ENCODE measurements at places on chromosomes 3 and 15.

- DNase-seq, result no peak
These were observed 42.5 kb upstream of the MME start for GRCh38 chr3:155037508-155038202.

DNA sequence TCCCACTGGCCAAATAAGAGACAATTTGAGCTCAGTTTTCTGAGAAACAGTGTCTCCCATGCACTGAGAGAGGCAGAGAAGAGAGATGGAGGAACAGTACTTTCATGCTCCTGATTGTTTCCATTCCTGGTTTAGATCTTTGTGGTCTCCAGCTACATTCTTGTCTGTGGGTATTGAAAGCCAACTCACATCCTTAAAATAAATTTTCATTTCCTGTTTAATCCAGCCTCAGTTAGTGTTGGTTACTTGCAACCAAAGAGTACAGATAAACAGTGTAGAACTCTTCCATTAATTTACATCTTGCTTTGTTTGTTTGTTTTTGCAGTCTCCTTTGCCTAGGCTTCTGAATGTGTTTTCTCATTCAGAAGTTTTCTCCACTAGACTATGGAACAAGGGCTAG lies 123.7 kb upstream of the CLSTN2 start:
- DNase-seq, result no peak

DNA sequence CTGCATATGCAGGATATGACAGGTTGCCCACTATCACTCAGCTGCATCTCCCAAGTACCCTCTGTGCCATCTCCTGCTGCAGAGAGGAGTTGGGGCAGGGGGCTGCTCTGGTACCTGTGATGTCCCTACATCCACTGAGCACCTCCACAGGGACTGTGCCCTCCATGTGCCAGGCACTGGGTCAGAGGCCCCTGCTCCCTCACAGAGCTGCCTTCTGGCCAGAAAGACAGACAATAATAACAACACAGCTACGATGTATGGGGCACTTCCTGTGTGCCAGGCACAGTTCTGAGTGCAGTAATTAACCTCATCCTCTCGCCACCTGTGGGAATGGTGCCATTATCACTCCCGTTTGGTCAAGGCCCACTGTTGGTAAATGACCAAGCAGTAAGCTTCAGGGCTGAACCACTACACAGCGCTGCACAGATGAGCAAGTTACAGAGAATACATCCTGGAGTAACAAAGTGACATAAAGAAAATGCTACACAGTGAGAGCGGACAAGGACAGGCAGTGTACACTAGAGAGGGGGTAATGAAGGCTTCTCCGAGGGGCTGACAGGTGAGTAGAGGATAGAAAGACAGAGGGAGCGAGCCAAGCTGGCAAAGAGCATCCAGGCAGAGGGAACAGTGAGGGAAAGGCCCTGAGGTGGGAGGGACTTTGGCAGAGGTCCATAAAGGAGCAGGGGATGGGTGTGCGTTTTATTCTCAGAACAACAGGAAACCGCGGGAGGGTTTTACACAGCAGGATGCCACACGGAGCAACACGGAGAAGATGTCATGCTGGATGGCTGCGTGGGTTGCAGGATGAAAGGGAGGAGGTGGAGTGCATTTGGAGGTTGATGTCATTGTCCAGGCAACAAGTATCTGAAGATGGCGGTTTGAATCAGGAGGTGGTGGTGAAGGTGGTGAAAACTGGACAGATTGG lies 13.6 kb downstream of the WNT7A start:
- no peak for DNase-seq

DNA sequence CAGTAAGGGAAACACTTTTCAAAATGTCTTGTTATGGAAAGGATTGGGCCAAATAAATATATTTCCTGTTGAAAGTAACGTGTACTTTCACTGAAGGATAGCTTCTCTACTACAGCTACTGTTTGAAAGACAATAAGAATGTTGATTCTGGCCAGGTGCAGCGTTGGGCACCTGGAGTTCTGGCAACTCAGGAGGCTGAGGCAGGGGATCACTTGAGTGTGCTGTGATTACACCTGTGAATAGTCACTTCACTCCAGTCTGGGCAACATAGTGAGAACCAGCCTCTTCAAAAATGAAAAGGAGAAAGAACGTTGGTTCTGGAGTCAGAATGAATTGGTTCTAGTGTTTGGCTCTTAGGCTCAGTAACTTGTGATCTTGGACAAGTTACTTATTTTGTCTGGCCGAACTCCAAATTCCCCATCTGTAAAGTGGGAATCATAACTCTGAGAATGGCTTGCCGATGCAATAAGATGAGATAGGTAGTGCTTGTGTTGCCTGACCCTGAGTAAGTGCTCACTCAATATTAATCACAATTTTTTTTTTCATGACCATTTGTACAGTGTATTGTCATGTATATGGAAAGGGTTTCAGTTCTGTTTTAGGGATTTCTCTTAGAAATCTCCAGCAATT lies 310.8 kb downstream of the PTPRG start:
- no peak for DNase-seq

- DNase-seq, result no peak
These were observed 35.6 kb upstream of the PRR23E start for GRCh38 chr3:127157171-127157828.

DNA sequence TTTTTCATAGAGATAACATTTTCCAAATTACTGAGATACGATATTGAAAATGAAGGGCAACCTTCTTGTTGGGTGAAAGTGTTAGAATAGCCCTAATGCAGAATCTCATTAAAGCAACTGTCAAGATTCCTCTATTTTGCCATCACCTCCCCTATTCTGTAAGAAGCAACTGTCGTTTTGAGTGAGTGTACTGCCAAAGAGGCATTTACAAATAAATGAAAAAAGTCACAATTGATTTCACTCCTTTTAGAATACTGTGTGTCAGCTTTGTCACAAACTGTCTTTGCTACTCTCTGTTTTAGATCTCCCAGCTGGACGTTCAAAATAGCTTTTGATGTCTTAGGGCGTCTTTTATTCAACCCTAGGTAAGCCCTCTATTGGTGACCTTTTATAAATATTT lies 322.8 kb upstream of the NAALADL2 start:
- DNase-seq, result no peak

DNA sequence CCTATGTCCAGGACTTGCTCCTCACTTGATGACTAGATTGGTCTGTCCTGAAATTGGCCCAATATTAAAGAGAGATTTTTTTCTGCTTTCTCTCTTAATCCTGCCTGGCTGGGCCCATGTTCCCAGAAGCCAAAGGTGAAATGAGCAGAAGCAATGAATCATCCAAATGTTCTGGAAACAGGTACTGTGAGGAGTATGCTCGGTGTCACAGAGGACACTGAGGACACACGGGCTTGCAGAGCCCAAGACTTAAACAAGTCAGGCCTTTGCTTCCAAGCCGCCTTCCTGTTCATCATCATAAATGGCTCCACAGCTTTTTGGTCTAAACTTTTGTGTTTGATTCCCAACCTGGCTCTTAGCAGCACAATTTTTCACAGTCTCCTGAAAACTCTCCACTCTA lies 31.4 kb downstream of the EIF3J start:
- no peak for DNase-seq

- no peak for DNase-seq
These were observed 418.7 kb upstream of the CNTN6 start for GRCh38 chr3:674116-674515.

DNA sequence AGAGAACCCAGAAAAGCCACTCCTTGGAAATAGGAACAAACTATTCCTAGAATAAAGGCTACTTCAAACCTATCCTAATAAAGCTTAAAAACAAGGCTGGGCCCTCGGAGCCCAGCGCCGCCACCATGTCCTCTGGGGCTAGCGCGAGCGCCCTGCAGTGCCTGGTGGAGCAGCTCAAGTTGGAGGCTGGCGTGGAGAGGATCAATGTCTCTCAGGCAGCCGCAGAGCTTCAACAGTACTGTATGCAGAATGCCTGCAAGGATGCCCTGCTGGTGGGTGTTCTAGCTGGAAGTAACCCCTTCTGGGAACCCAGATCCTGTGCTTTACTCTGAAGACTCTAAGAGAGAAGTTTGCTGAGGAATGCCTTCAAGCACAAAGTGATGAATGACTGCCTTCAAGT lies 63.2 kb downstream of the ADAM10 start:
- DNase-seq, result no peak

DNA sequence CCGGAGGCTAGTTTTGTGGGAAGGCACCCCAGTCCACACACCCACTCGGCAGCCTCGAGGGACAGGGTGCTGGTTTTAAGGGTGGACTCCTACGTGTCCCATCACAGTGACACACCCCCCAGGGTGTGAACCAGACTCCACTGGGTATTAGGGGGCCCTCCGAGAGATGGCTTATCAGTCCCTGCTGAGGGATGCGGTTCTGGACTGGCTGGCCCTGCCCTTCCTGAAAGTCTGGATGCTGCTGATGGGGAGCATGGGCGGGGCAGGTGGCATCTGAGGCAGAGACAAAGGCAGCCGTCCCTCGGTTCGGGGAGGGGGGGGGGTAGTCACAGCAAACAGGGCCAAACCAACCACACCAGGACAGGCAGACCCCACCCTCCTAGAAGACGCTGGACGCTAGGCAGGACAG lies 939 bp upstream of the ULK3 start:
- DNase-seq, result no peak

- DNase-seq, result peak; percentile 88
These were observed 10.0 kb downstream of the PLXND1 start for GRCh38 chr3:129596194-129597086.

GRCh38 chr3:23067116-23067515 lies 136.0 kb upstream of the UBE2E2 start:
- no peak for DNase-seq

- no peak for DNase-seq
These were observed 8.4 kb downstream of the KBTBD8 start for GRCh38 chr3:67006460-67006859.

DNA sequence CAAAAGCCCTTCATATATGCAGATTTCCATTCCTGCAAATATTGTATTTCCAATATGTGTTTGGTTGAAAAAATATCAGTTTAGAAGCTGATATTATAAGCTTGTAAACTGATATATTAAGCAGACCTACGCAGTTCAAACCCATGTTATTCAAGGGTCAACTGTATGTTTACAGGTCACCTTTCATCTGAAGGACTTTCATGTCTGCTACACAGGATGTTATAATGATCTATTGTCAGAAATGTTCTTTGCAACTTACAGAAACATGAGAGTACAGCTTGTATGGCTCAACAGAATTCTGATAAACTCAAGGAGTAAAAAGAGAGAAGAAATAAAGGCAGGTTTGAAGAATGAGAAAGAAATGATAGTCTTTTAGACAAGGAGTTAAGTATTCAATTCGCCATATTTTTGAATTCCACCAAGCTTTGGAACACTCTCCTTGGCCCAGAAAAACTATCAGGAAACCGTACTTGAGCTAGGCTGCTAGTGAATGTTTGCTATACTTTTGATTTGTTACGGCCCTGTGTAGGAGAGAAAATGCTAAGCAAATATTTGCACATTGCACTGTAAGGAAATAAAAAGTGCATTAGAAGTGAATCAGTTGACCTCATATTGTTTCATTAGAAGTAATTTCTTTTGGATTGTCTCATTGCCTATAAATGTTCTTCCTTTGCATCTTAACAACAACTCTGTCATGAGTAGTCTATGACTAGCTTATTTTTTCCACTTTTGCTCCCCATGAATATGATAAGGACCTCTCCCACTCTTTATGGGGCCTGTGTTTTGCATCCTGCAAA lies 81.2 kb downstream of the NEK11 start:
- DNase-seq, result no peak

GRCh38 chr15:68299436-68299835 lies 21.9 kb downstream of the FEM1B start:
- DNase-seq, result no peak

DNA sequence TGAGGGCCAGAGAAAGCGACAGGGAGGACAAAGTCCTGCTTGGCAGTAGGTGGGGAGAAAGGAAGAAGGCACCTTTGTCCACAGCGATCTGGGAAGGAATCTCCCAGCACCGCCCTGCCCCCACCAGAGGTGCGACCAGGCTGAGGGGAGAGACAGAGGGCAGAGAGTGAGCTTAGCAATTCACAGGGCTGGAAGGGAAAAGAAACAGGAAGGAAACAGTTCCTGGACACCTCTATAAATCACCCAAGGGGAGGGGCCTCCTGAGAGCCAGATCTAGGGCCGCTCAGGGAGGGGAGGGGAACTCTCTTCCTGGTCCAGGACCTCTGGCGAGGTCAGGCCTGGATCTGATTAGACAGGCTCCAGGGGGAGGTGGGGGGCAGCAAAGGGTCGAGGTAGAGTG lies 35.4 kb downstream of the RNU5B-1 start:
- no peak for DNase-seq

GRCh38 chr3:156586905-156587759 lies 32.2 kb upstream of the SSR3 start:
- no peak for DNase-seq

GRCh38 chr3:13388816-13389215 lies 31.3 kb downstream of the NUP210 start:
- DNase-seq, result no peak

- no peak for DNase-seq
These were observed 61.5 kb downstream of the APBA2 start for GRCh38 chr15:28947221-28947674.

GRCh38 chr3:56790016-56790821 lies 11.5 kb downstream of the ARHGEF3 start:
- DNase-seq, result no peak

- DNase-seq, result no peak
These were observed 327.5 kb downstream of the RORA start for GRCh38 chr15:60901647-60902046.

DNA sequence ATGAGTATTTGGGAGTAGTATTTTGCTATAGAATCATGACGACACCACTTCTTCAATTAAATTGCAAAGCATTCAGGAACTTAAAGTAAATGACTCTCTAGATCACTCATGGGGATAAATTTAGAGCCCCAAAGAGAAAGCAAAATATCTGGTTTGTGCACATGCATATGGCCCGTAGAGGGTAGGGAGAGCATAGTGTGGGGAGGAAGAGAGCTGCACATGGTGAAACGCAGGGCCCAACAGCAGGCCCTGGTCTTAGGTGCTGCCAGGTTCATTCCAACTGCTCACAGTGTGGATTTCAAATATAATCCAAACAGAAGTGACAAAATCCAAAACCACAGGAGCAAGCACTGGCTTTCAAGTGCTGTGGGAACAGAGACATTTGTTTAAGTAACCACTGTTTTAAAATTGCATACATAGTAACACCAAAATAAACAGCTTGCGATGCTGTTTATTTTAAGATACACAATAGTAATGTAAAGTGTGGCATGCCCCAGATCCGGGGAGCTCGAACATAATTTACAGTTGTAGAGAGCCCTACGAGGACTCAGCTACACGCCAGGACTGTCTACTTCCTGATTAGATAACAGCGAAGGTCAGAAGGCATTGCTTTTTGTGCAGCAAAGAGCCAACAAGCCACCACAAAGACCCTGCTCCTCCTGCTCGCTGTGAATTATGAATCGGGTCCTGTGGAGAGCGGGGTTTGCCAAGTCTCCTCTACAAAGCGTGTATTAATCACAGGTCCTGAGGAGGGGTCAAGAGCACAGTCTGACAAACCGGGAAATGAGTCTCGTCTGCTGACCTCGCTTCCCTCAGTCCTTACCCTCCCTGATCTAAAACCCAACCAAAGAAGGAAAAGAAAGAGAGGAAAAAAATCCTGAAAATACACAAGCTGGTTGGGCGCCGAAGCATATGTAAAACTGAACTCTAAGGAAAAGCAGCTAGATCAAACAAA lies 80.6 kb downstream of the MEIS2 start:
- no peak for DNase-seq
